ENCODE measurements at places on chromosomes 2 and 18.

DNA sequence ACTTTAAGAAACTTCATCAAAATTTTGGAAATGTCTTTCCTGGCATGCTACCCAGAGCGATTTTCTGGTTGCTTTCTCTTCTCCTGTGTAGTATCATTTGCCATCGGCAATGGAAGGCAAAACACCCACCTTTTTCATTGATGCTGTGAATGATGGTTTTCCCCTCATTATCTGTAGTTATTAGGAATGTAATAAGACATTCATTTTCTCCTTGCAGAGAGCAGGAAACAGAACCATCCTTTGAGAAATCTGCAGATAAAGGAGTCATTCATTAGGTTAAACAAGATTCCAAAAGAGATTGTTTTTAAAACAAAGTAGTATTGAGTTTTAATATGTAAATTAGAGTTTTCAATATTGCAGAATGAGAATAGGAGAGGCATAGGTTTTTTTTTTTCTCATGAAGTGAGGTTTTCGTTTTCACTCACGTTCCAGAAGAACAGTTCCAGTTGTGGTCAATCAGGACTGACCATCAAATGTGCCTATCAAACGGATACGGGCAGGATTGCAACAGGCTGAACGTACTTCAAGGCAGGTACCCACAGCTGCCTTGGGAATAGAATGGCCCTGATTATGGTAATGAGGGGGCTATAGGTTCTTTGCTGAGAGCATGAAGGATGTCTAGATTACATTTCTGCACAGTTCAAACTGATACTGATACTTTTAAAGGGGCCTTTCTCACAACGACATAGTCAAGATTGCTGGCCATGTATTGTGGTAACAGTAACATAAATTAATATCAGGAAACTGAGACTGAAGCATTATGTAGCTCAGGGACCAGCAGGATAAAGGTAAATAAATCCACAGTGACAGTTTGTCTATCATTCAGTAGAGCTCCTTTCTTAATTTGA is 49.8 kb upstream of the PLA2R1 start:
- no peak for DNase-seq

- DNase-seq = no peak
These were observed 7.9 kb downstream of the DES start for GRCh38 chr2:219426068-219426443.

GRCh38 chr2:241603686-241604085 is 33.3 kb downstream of the THAP4 start:
- DNase-seq = no peak

- no peak for DNase-seq
These were observed 42.1 kb upstream of the DNMT3A start for GRCh38 chr2:25383806-25384205.

- no peak for DNase-seq
These were observed 120.2 kb upstream of the LRRTM4 start for GRCh38 chr2:77642339-77642738.

GRCh38 chr18:32668956-32669355 is 103.9 kb downstream of the KLHL14 start:
- no peak for DNase-seq

DNA sequence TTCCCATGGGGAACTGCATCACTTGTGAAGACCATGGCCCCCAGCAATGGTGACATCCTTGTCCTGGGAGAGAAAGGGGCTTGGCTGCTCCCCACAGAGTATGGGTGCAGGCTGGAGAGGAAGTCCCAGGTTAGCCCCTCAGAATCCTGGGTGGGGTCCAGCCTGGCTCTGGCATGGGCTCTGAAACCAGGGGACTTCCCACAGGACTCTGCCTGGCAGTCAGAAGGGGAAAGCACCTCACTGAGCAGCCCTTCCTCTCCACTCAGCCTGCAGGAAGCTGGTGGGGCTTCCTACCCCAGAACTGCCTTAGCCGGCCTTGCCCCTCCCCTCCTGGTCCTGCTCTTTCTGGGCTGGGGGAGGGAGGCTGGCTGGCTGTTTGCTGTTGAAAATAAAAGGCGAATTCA is 3.7 kb downstream of the NEURL3 start:
- DNase-seq = no peak

Data from fibroblast of mammary gland (primary cell).